ENCODE measurements at places on chromosomes 1 and 21.

- no peak for DNase-seq
Measured at GRCh38 chr1:167601442-167602383, 28.3 kb upstream of the RCSD1 start.

DNA sequence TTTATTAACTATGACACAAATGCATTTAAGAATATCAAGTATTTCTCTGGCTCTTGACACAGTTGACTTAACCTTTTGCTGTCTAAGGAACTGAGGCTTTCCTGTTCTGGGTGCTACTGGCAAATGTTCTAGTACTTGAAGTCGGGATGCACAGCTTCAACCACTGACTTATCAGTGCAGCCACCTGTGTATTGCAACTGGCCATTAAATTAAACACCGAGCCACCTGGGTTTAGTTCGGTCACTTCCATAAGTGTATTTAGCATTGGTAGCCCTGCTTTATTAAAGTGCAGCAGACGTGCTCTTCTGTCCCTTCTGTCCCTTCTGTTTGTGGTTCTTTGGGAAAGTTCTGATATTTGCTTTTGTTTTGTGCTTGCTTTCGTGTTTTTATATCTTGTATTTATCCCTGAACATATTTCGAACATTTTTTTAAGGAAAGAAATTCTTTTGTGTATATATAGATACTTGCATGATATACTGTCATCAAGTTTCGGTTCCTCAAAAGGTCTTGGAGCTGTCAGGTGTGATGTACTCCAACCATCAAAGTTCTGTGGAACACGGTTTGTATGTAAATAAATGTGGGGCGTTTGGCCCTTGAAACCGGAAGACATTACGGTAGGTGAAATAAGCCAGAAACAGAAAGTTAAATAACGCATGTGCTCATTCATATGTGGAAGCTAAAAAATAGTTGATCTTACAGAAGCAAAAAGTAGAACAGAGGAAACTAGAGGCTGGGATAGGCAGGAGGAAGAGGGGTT is 297.9 kb upstream of the GREM2 start:
- no peak for DNase-seq

- no peak for DNase-seq
Measured at GRCh38 chr1:240797050-240797449, 185.1 kb upstream of the GREM2 start.

DNA sequence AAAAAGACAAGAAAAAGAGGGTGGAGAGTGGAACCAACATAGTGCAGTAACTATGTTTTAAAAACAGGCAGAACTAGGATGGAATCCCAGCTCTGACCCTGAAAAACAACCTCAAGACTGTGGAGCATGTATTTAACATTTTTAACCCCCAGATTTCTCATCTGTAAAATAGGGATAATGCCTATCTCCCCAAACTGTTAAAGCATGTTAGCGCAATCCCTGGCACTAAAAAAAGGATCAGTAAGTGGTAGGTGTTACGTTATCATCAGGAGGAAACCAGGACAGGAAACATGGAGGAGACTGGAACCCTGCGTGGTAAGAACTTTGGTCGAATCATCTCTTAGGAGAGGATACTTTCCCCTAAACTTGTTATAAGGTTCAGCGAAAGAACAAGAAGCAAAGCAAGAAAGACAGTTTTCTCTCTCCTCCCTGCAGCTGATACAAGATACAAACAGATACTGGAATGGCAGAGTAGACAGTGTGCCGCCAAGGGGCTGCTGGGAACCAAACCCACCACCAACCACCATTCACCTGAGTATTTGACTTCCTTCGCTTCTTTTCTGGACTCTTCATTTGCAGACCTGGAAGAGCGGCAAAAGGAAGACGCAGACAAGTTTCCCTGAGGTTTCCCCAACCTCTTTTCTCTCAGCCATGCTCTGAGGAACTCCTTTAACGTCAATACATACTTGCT is 991 bp downstream of the PYGO2 start:
- no peak for DNase-seq

GRCh38 chr1:111471012-111471411 is 2.8 kb upstream of the C1orf162 start:
- DNase-seq, result no peak

Data from glomerular endothelial cell (primary cell).